ENCODE measurements at places on chromosomes 2 and 18.

DNA sequence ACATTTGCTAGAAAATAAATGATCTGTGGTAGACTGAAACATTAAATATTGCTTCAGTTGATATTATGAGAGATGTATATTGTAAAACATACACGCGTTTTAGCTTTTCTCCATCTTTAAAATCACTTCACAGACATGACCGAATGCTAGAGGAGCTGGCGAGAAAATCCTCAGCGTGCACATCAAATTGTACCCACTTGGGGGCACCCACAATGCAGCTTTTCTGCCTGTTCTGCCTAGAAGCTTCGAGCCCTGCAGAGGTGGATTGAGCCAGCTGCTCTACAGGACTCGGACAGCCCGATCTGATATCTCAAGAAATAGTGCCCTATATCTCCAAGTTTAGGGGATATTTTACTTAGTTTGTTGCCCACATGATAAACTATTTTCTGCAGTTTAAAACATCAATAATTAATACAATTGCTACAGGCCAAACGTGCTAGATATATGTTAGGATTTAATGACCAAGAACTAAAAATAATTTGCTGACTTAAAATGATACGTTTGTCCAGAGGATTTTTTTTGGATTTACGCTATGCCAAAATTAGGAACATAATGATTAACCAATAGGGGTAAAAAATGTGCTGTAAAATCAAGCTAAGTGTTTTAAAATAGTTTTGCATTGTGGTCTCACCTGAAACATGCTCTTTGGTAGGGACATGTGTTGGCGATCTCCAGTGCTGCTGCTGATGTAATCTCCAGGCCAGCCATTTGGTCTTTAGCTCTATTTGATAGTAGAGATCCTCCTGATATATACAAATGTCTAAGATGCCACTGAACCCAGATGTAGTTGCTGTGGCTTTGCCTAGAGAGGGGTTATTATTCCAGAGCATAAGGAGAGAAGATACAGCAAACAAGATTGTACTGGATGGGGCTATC is 22.3 kb upstream of the ATP5MC3 start:
- DNase-seq, result no peak

DNA sequence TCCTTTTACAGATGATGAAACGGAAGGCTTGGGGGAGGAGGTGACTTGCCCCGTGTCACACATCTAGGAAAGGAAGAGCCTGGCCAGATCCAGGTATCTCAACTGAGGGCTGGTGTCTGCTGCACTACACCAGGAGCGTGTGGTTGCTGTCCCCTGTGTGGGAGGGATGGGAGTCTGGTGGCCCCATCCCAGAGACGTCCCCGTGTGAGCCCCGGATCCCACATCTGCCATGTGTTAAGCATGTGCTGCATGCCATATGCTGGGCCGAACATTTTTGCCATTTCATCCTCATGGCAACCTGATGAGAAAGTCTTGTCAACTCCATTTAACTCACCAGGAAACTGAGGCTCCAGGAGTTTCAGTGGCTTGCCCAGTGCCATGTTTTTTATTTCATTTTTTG is 4.2 kb downstream of the GAREM2 start:
- DNase-seq, result no peak

DNA sequence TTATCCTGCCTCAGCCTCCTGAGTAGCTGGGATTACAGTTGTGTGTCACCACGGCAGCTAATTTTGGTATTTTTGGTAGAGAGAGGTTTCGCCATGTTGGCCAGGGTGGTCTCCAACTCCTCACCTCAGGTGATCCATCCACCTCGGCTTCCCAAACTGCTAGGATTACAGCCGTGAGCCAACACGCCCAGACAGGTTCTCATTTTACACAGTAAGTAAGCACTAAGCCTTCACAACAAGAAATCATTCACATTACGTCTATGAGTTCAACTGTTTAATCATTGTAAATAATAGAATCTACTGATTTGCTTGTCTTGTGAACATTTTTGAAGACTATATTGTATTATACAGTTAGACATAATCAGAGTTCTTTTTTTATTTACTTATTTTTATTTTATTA is 131.5 kb upstream of the LRATD1 start:
- no peak for DNase-seq

- no peak for DNase-seq
These were observed 198.5 kb downstream of the OTX1 start for GRCh38 chr2:63249161-63249560.

GRCh38 chr2:224520064-224520463 is 65.1 kb downstream of the CUL3 start:
- no peak for DNase-seq

- no peak for DNase-seq
These were observed 85.2 kb downstream of the RBMS1 start for GRCh38 chr2:160408173-160408958.

DNA sequence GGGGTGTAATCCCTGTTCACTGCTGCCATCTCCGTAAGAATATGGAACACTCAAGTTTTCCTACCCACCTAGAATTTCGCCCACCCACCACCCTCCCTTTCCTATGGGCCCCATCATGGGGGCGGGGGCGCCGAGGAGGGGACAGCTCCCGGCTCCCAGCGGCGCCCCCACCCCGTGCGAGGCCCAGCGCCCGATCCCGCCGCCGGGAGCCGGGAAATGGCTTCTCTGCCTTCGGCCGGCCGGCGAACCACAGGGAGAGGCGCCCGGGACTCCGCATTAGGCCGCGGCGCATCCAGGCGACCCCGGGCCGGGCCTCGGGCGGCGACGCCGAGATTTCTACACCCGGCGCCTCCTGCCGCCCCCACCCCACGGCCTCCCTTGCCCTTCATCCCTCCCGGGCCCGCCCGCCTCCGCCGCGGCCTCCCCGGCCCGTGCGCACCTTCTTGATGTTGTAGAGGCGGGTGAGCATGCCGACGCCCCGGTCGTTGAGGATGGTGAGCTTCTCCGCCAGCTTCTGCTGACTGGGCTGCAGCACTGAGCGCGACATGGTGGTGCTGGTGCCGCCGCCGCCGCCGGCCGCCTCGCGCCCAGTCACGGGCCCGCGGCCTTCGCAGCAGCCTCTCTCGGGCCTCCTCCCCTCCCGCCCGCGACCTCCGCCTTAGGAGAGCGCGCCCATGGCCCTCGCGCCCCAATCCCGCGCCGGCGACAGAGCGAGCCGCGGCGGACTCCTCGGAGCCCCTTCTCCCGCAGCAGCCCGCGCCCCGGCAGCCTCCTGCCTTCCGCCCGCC is 510 bp downstream of the NCKAP1 start:
- DNase-seq, result no peak

- no peak for DNase-seq
These were observed 90.1 kb downstream of the ACKR3 start for GRCh38 chr2:236659758-236660150.

DNA sequence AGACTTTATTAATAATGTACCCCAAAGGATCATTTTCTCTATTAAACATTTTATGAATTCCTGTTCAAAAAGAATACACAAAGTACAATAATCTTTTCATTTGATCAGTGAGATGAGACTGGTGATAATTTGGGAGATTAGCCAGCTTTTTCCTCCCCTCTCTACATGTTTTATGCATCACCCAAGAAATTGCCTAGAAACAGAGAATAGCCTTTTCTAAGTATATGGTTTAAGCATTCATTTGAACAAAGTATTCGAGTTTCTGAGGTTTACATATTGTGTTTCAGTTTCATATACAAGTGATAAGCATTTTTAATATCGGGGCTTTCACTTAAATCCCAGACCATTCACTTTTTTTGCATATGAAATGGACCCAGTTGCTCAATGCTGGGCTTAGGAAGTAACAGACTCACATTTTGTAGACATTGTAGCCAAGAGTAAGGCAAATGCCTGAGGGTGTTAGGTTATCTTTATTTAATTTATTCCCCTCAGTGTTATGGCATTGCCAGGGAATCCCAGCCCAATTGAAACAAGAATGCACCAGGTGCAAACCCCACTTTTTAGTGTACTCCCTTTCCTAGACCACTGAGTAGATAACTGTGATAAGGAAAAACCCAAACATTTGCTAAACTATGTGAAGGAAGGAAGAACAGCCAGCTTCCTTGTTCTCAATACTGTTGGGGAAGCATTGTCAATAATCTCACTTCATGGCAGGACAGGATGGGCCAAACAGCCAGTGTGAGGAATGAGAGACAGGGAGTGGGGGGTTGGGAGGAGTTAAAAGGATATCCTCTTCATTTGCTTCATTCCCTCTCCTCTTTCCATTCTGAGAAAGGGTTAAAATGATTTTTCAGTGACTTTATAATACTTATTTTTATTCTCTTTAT is 3.5 kb downstream of the CPO start:
- DNase-seq, result no peak

DNA sequence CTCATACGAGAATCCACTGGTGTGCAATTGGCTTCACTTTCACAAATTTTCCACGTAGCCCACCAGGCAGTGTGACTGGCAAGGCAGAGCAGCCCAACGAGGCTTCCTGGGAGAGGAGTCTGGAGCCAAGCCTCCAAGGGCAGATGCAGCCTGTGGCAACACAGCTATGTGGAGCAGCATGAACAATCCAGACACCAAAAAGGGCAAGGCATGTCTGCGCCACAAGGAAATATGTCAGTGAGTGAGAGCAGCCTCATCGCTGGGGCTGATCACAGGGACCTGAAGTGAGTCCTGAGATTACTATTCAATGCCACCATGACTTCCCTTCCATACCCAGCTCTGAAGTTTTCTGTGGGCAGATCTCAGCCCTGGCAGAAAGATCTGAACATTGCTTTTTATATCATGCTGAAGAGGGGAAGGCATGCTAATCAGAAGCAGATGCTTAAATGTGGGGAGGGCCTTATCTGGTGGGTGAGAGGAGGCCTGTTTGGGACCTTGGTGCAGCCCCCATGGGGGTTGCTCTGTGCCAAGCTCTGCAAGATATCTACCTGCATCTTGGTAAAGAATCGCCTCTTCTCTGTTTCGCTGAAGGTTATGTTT is 40.0 kb upstream of the PUM2 start:
- DNase-seq, result no peak

DNA sequence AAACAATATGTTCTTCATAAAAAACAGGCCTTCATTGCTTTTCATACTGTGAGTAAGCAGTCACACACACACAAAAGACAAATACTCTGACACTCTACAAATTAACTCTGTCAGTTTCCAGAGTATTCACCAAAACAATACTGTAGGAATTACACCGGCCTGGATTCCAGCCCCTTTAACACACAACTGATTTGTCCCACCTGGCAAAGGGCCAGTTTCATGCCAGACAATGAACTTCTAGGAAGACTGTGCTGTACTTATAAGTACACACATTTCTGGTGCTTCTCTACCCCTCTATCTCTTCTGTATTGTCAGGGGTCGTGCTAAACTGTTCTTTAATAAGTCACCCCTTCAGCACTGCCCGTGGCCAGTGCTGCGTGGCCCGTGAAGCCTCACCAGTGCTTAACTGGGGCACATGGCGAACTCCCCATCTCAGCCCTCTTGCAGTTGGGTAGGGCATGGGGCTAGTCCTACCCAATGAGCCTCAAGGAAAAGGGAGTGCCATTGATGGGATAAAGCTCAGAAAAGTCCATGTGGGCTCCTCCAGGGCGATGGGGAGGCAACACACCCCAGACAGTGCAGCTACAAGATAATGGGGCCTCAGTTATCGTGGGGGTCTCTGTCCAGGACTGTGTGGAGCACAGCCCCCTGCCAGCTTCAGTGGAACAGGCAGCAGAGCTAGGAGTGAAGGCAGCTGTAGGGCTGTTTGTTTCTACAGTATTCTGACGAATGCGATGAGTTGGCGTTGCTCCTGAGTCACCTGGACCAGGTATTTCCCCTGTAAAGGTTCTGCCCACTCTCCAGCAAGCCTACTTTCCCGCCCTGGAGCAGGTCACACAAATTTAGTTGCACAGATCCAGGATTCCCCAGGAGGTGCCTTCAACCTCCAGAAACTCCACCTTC is 99.0 kb downstream of the SP3 start:
- DNase-seq, result no peak

- no peak for DNase-seq
These were observed 453.4 kb downstream of the TGIF1 start for GRCh38 chr18:3903337-3903736.

DNA sequence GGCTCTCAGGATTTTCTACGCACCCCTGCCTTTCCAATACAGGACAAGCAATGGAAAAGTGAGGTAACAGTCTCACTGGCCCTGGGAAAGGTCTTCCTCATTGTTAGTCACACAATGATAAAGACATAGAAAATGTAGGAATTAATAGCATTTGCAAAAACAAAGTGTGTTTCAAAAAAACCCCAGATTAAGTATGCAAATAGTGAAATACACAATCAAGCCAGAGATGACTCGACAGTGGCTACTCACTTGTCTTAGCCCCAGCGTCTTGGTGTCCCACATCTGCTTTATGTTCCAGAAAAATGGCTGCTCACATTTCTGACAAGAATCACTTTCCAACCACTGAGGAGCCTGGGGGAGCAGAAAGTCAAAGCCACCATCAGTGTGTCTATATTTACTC is 47.0 kb upstream of the AP1S3 start:
- DNase-seq, result no peak

GRCh38 chr18:11842562-11842961 is 8.7 kb upstream of the CHMP1B start:
- no peak for DNase-seq

DNA sequence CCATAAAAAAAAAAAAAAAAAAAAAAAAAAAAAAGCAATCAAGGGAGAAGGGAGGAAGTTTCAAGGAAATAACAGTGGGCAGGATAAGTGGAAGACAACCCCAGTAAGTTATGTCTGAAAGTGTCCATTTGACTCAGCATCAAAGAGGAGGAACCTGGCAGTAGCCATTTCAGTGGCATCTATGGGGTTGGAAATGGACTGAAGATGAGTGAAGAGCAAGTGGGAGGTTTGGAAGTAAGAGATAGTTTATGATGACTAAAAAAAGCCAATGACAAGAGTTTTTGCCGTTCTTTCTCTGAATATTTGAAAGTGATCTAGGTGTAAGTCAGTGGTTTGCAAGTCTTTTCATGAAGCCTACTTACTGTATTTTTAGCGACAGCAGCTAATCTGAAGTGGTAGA is 9.2 kb upstream of the SELENOI start:
- DNase-seq, result no peak

DNA sequence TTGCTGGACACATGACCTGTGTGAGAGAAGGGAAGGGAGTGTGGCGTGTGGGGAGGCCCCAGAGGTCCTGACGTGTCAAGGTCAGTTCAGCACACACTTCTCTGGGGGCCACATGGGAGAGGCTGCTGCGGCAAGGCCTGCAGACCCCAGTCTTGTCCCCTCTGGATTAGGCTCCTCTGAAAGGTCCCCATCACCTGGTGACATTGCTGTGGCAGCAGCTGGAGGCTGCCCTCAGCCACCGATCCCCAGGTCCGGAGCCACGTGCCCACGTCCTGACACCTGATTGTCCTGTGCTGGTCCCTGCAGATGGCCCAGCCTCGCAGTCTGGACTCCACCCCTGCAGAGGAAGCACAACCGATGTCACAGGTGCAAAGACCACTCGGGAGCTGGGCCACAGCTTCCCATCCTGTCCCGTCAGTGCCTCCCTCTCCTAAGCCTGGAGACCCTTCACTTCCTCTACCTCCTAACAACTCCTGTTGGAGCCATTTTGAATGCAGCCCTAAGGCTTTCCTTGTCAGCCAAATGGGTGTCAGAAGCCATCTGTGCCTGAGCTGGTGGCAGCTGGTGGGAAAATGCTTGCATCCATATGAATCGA is 12.7 kb downstream of the TMEM177 start:
- no peak for DNase-seq

GRCh38 chr2:11534746-11535484 is 1.1 kb downstream of the GREB1 start:
- no peak for DNase-seq

GRCh38 chr2:11014026-11014425 is 102.3 kb downstream of the KCNF1 start:
- DNase-seq, result no peak
